Heart left ventricle (tissue), 16 donors: ENCODE measurements at places on chromosomes 7 and 10. TPM values are rescaled to one million over a fixed set of nuclear protein-coding genes. Genes with fewer than 3 reads are reported as not detected.

- DNase-seq: no peak
Measured at GRCh38 chr10:1240341-1240775, 184.2 kb downstream of the WDR37 start.

DNA sequence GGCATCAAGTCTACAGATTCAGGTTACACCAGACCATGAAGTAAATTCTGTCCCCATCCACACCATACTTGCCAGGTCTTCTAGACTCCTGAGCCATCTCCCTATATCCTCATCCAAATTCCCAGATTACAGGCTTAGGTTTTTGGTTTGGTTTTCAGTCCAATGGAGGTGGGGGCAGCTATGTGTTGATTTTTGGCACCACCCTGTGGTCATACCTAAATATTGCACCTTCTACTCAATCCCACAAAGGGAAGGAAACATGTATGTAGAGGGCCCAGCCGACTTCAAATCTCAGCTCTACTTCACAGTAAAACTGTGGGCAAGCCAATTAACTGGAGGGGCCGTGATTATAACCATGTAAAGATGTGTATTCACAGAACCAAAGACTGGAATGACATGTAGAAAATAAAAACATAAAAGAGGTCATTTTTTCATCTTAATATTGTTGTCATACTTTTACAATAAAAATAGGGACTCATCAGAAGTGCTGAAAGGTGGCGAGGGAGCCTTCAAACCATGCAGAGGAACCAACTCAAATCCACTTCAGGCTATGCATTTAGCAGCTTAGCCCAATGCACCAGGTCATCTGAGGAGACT is 19.8 kb downstream of the ERCC6 start:
- DNase-seq: no peak

IFIT1B gene
- not detected for total RNA-seq

SFTPD gene
- 0.21 TPM for total RNA-seq
